ENCODE measurements at places on chromosomes 1 and 21.

DNA sequence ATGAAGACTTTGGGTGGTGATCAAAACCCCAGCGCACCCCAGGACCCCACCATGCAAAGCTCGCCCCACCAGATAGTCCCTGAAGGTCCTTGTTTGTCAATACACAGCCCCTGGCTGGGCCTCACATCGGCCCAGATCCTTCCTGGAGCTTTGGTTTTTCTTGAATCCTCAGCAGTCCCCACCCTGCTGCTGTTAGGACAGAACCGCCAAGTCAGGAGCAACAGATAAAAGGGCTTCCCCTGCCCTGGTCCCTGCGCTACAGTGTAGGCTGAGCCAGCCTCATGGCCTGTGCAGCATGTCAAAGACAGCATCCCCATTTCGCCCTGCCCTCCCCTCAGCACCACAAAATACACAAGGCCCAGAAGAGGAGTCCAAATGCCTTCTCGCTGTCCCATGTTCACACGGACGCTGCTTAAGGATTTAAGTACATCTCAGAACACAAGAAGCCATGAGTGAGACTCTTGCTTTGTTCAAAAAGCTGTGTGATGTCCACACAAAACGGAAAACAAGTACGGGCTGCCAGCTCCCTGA is 65.7 kb downstream of the PSMG1 start:
- DNase-seq, result no peak

DNA sequence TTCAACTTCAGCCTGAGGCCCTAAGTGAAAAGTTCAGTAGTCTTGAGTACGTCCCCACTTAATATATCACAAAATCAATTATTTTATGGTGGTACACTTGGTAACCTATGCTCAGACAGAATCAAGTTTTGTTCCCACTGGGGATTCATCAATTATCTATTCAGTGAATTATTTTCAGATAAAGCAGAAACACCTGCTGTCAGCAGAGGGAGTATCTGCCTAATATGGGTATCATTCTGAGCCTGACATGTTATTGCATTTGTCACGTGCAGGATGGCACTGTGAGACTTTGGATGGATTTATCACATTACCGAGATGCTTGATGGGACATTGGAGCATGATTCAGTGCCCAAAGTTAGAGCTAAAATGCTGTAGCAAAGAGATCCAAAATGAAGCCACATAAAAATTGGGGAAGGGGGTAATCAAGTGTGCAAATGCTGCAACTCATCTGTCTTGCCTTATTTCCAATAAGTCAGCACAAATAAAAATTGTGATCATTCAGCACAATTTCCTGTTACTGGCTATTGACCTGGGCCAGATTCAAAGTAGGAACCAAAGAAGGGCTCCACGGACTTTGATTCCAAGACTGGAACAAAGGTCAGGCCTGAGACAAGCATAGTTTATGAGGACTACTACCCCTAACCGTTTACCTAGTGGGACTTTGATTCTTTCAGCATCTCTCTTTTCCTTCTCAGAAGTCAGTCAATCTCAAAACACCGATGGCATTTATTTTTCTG is 657.6 kb downstream of the LMO4 start:
- DNase-seq, result no peak

- peak; percentile 86 for DNase-seq
Observed at GRCh38 chr1:35715568-35716002, 3.1 kb downstream of the C1orf216 start.

DNA sequence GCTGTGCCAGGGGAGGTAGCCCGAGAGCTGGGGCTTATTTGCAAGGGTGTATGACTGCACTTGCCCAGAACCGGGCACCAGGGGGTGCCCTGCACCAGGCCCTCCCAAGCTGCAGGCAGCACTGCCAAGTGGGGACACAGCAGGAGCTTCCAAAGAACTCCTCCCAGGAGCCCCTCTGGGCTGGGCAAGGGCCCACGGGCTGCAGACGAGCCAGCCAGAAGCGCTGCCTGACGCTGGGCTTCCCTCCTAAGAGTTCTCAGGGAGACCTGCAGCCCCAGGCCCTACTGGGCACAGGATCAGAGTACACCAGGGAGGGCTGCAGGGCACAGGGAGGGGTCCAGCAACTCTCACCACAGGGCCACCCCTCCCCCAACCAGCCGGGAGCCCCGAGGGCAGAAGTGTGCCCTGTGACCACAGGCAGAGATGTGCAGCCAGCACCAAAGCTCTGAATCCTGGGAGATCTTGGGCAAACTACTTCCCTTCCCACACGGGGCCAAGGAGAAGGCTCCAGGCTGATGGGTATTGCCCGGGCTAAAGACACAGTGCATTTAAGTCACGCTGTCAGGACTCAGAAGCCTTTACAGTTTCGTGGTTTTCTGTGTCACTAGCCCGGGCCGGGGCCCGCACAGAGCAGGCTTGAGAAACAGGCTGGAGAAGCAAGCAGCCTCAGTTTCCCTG is 63.4 kb downstream of the KCNAB2 start:
- peak; percentile 64 for DNase-seq

DNA sequence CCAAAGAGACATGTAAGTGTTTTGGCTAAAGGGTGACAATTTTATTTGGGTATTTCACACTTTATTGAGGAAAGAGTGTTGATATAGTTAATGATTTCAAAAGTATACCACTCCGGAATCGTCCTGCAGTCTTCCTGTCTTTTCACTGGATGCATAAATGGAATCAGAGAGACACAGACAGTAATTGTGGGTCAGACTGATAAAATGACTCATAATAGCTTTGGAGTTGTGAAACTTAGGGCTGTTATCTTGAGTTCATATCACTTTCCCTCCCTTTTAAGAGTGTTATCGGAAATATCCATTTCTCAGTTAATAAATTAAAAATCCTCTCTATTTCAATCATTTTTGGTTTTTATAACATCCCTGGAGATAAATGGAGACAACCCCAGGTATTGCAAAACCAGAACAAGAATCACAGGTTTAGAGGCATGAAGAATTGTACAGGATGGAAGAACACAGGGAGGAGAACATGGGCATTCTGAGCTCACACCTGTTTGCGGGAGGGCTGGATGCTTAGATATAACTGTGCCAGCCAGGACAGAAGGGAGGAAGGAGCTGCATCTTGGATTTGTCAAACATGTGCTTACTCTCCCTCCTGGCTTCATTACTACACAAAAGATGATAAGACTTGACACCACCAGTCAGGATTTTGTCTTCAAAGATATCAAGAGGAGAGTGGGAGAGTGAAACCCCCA is 185.4 kb downstream of the LMO4 start:
- DNase-seq, result no peak

DNA sequence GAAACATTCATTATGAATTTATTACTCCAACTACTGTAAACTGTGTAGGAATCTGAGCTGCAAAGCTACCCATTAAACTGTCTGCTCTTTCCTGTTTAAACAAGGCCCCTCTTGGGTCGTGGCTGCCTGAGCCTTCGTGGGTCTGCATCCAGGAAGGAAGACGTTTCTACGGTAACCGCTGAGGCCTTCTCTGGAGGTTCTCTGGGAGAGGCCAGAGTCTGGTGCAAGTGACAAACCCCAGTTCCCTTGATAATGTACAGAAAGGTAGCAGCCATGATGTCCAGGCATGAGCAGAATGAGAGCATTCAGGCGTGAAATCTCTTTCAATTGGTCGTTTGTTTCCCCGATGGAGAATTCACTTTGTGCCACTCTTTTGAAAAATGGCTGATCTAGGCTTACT is 350.2 kb downstream of the PLPP3 start:
- no peak for DNase-seq

GRCh38 chr1:15246960-15247614 is at the start of gene FHAD1:
Gene FHAD1, plus strand, starts transcription at chr1:15247223. Its CDS starts 4,562 bp downstream, at chr1:15251785.
- peak; percentile 61 for DNase-seq

- no peak for DNase-seq
Observed at GRCh38 chr1:66262208-66262963, 271.6 kb upstream of the SGIP1 start.

DNA sequence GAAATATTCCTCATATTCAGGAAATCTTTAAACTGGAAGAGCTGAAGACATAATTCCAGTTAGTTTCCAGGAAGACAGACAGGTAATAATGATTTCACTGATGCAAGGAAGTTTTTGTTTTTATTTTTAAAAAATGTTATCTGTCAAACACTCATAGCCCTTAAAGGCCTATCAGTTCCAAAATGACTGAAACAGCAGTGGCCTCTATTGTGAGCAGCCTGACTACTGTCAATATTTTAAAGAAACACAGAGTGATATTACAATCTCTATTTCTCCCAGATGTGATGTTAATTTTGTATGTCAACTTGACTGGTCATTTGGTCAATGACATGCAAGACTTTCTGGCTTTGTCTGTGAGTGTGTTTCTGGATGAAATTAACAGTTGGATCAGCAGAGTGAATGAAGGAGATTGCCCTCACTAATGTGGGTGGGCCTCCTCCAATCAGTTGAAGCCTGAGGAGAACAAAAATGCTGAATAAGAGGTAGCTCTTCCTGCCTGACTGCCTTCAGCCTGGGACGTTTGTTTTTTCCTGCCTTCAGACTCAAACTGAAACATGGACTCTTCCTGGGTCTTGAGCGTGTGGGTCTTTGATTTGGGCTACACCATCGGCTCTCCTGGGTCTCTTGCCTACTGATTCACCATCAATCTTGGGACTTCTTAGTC is 31.3 kb upstream of the SLC30A10 start:
- DNase-seq, result no peak

- DNase-seq, result no peak
Observed at GRCh38 chr1:149934356-149934755, 2.3 kb downstream of the MTMR11 start.

- DNase-seq, result no peak
Observed at GRCh38 chr1:65734979-65735378, 57.7 kb upstream of the PDE4B start.

GRCh38 chr1:71088645-71089287 is 7.9 kb upstream of the ZRANB2 start:
- DNase-seq, result no peak

DNA sequence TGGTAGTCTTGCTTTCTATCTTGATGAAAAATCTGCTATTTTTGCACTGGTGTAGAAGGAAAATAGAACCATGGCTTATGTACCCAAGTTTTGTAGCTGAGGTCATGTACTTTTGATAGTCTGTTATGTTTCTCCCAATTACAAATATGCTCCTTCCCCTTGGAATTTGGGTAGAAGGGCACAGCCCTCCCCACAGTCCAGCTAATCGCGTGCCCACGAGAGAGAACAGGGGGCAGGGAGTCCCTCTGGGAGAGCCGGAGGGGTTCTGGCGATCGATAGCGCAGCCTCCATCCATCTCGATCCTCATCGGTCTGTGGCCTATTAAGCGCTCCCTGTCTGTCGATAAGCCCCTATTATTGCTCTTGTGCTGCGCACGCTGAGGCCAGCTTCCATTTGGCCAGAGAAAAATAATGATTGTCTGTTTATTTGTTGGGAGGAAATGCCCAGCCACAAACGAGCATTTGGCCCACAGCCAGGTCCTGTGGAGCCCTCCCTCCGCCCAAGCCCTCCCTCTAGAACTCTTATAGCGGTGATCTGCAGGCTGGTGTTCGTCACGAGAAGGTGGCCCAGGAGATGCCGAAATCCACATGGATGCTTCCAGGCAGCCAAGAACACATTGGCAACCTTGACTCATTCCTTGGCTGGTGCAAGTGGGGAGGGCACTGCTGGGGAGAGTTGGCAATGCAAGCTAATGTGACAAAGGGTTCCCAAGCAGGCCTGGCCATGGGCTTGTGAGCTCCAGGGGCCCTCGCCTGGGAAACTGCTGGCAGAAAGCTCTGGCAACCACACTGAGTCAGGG is 134.7 kb upstream of the TNR start:
- DNase-seq, result no peak

GRCh38 chr1:112445596-112445995 is 49.6 kb downstream of the CTTNBP2NL start:
- no peak for DNase-seq

- peak; percentile 23 for DNase-seq
Observed at GRCh38 chr1:40699787-40700186, 8.3 kb downstream of the NFYC start.
